ENCODE measurements at places on chromosomes 7 and 10. TPM values are rescaled to one million over a fixed set of nuclear protein-coding genes. Genes with fewer than 3 reads are reported as not detected.

The NPY gene
- total RNA-seq, result not detected

The RELN gene
- total RNA-seq, result not detected

The LRRC18 gene
- total RNA-seq, result not detected

The TEX36 gene
- not detected for total RNA-seq

All from CD4-positive, alpha-beta T cell (primary cell).